Dermis microvascular lymphatic vessel endothelial cell (primary cell): ENCODE measurements at places on chromosomes 3 and 15. TPM values are rescaled to one million over a fixed set of nuclear protein-coding genes. Genes with fewer than 3 reads are reported as not detected.

- peak; percentile 16 for DNase-seq
Measured at GRCh38 chr15:90059208-90059985, 42.9 kb downstream of the IDH2 start.

- DNase-seq, result peak; percentile 84
Measured at GRCh38 chr3:56974247-56974930, 86.1 kb upstream of the SPATA12 start.

- DNase-seq, result no peak
Measured at GRCh38 chr3:12705981-12706380, 42.1 kb upstream of the RAF1 start.

GRCh38 chr3:123444023-123444422 is 4.9 kb downstream of the ADCY5 start:
- no peak for DNase-seq

- peak; percentile 81 for DNase-seq
Measured at GRCh38 chr3:31462050-31462569, 70.6 kb upstream of the STT3B start.

- DNase-seq, result peak; percentile 90
Measured at GRCh38 chr3:194577986-194578905, 55.0 kb downstream of the TMEM44 start.

- no peak for DNase-seq
Measured at GRCh38 chr3:94106268-94106667, 43.4 kb downstream of the NSUN3 start.

- no peak for DNase-seq
Measured at GRCh38 chr3:129539206-129539605, 3.8 kb upstream of the H1-8 start.

- DNase-seq, result peak; percentile 64
Measured at GRCh38 chr3:44323341-44323955, 15.1 kb upstream of the TCAIM start.

- peak; percentile 47 for DNase-seq
Measured at GRCh38 chr3:153290268-153291015, 128.4 kb downstream of the RAP2B start.

DNA sequence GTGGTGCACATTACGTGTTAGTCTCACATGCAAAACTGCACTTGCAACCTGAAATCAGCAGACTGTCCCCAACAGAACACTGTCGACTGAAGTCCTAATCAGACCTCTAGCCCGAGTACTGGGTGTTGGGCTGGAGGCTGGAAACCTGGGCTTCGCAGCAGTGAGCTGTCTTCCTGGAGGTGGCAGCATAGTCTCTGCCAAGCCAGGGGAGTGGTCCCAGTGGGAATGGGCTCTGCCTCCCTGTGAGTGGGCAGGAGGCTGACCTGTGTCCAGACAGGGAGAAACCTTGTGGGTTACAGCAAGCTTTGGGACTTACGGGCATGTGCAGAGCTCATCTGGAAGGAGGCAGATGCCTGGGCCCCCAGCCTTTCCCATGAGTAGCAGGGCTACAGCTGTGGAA is 38.2 kb upstream of the MYZAP start:
- DNase-seq, result no peak

DNA sequence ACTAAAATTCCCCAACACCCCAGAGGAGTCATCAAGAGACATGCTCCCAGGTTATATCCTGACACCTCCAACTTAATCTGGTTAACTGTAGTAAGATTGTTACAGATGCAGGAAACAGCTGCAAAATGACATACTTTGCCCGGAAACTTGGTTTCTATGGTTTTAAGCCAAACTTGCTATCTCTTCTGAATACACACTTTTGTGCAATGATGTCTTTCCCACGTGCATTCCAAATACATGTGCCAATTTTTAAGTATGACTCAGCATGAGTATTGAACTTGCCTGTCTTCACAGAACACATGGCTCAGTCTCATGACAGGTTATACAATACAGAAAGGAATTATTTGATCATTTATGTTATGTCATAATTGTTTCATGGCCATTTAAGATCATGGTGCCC is 207.0 kb upstream of the DCBLD2 start:
- peak; percentile 99 for DNase-seq

DNA sequence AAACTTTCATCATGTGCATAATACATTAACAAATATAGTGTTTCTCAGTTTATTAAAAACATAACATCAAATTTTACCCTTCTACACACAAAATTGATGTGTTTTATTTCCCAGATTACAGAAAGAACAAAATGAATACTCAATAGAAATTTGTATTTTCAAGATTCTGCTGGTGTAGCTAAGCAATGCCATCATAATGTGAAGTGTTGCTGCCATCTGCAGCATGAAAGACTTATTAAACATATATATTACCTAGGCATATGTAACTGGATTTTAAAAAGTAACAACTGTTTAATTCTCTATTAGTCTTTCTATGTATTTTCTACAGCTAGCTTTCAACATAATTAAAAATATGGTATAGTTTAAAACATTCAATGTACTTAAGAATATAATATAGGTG is 27.5 kb downstream of the PLSCR5 start:
- DNase-seq, result peak; percentile 75

The SLC15A2 gene
- under 0.01 TPM in 2 replicates for total RNA-seq

GRCh38 chr15:57406062-57406772 is 29.9 kb downstream of the CGNL1 start:
- DNase-seq, result no peak

- no peak for DNase-seq
Measured at GRCh38 chr3:46955801-46956259, 20.7 kb downstream of the CCDC12 start.

DNA sequence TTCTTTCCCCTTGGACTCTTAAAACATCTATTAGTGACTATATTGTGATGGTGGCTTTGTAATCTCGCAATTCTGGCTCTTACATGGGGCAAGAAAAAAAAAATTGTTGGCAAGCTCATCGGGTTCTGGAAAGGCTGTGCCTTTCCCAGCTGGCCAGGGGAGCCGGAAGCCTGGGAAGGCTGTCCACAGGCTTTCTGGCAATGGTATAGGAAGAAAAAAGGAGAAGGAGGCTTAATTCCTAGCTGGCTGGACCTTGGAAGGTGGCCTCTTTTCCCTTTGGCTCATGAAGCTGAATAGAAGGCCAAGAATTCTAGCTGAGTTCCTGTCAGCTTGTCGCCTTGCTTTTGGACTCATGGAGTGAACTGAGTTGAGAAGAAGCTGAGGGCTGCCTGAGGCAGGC is 243.5 kb upstream of the SEMA6D start:
- no peak for DNase-seq

- DNase-seq, result no peak
Measured at GRCh38 chr3:39148435-39149058, 4.8 kb downstream of the CSRNP1 start.

The LAMB2 gene
- 657 and 1,145 TPM in 2 replicates for total RNA-seq

DNA sequence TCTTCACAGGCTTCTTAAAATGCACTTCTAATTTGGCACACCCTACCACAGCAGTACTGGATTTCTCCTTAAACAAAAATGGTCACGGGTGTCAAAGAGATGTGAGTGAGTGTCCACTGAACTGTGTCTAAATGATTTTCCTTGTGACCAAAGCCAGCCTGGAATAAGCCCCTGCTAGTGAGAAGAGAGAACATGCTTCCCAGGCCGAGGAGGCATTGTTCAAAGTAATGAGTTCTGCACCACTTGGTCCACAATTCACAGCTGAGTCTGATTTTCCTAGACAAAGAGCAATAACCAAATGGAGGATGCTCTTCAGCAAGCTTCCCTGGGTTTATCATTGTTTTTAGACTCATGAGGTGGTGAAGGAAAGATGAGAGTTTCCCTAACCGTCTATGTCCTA is 3.8 kb downstream of the PLCH1 start:
- no peak for DNase-seq

The CRABP1 gene
- total RNA-seq, result not detected in 2 replicates

DNA sequence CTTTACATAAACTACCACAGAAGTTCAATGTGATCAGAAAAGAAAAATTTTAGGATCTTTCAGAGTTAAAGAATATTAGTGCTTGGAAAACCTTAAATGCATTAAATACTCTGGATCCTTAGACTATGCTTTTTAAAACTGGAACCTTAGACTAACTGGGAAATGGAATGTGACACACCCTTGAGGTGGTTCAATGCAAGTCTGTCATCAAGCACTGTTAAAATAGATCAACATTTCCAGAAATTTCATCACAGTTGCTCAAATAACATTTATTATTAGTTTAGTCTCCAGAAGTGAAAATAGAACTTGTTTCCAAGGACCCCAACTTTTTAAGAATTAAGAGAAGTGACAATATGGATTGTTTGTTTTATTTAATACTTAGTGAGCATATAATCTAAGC is 71.8 kb downstream of the GAP43 start:
- DNase-seq, result no peak

The ALS2CL gene
- total RNA-seq, result 4.9 and 5.4 TPM in 2 replicates

DNA sequence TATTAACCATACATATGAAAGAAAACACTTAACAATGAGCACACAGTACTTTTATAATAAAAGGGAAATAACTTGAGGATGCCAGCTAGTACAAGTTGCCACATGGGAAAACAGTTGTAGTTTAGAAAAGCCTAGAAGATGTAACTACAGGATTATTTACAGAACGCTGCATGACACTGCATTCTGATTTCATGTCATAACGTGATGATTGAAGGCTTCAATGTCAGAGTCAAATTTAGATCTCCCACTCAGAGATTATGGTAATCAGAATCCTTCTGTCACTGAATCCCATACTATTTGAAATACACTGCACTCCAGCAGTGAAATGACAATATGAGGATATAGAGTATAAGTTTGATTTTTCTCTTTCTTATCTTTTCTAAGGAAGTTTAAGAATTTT is 253.9 kb upstream of the LRRN1 start:
- no peak for DNase-seq

DNA sequence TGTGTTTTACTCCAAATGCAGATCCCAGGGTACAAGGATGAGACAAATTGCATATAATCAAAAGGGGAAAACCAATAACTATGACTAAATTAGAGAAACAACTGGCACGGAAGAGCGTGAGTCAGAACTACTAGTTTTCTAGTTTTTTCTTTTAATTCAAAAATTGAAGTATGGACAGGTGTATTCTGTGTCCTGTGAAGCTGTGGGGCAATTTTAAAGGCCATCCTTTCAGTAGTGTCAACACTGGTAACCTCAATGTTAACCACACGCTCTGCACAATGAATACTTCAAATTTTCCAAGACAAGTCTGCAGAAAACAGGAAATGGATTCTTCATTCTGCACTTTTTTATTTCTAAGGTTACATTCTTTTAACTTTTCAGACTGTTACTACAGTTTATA is 32.5 kb upstream of the GOLGA8A start:
- DNase-seq, result no peak

GRCh38 chr15:60374209-60374608 is 23.6 kb downstream of the ANXA2 start:
- DNase-seq, result no peak

- no peak for DNase-seq
Measured at GRCh38 chr3:124579641-124580040, 150.6 kb upstream of the UMPS start.
